ENCODE measurements at places on chromosomes 12 and 14.

DNA sequence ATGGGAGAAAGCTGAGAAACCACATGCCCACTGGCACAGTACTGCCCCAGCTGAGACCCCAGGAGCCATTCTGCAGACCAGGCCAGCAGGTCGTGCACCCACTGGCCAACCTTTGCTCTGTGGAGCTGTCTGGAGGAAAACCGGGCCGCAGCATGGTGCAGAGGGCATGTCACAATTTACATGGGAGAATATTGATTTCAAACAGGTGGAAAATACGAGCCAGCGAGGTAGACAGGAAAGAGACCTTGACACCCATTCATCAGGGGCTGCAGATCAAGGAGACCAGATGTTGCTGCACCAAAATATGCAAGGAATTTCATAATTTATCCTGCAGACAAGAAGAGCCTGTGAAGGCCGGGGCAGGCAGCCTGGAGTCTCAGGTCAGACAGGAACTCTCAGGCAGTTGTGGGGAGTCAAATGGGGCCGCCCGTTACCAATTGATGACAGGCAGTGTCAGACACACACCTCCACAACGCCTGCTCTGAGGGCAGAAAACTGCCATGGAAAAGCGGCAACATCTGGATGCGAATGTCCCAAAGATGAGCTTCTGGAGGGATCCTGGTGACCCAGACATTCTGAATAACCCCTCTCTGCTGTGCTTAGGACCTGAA, 74.6 kb upstream of the BCL11B start:
- no peak for DNase-seq

- no peak for DNase-seq
These were observed 213.7 kb downstream of the SLC2A13 start for GRCh38 chr12:39892146-39892545.

DNA sequence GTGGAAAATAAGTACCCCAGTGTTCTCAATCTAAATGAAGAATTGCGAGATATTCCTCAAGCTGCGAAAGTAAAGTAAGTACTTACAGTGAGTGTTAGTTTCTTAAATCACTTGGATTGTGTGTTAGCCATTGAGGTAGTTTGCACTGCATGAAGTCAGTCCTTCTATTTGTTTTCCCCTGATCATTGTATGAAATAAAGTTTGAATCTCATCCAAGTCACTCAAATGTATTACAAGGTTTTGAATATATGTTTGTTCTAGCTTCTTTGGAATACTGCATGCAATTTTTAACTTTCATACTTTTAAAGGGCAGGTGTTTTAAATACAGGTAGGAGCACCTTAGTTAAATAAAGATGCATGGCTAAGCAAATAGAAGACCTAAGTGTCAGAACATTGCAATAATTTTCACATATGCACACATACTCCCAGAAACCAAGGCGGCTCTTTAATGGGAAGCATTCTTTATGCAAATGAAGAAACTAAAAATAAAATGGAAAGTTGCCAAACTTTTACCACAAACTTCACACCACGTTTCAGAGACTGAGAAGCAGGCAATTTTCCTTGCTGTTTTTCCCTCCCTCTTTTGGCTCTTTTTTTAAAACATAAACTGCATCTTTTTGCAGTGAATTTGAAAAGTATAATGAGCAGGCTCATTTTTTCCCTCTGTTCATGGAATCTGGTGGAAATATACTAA, 105.6 kb downstream of the GPR135 start:
- DNase-seq, result no peak

- DNase-seq, result no peak
These were observed 446.9 kb downstream of the ATP23 start for GRCh38 chr12:58388261-58388660.

GRCh38 chr12:40375076-40375475, 150.3 kb downstream of the LRRK2 start:
- DNase-seq, result no peak

- DNase-seq, result no peak
These were observed 2.7 kb downstream of the NCKAP5L start for GRCh38 chr12:49825360-49825970.

- no peak for DNase-seq
These were observed 38.0 kb upstream of the GPATCH2L start for GRCh38 chr14:76113691-76114090.

- no peak for DNase-seq
These were observed 269.7 kb downstream of the FLRT2 start for GRCh38 chr14:85799668-85800067.

GRCh38 chr12:66800046-66800445, 121.2 kb upstream of the GRIP1 start:
- DNase-seq, result no peak
